ENCODE measurements at places on chromosomes 2 and 18.

GRCh38 chr18:25392192-25392591 is 40.2 kb upstream of the ZNF521 start:
- DNase-seq: no peak

- DNase-seq: no peak
These were observed 24.9 kb downstream of the TET3 start for GRCh38 chr2:74009577-74009976.

GRCh38 chr2:159753797-159754196 is 41.5 kb downstream of the MARCHF7 start:
- DNase-seq: no peak

DNA sequence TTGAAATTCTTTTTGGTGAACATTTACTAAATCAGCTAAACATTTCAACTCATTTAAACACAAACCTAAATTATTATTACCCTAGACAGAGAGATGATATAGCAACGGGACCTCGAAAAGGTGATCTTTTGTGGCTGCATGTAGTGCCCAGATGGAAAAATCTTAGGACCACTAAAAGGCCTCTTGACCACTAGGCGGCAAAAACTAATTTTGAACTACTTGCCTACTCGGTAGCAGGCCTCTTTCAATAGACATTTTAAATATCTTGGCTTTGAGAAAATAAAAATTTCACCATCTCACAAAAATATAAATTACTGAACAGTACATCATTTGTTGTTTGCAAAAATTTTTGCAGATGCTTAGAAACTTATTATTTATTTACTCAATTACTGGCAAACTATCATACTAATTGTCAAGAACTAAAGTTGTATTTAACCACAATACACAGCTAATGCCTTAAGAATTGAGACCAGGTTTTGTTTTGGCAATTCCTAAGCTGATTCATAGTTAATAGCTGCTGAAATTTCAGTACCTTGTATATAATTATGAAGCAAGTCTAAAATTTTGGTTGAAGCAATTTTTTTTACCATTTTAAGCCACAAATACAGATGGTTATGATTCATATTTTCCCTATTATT is 9.4 kb downstream of the COL3A1 start:
- no peak for DNase-seq

- DNase-seq: no peak
These were observed 124.5 kb downstream of the DCDC2C start for GRCh38 chr2:3827673-3828575.

DNA sequence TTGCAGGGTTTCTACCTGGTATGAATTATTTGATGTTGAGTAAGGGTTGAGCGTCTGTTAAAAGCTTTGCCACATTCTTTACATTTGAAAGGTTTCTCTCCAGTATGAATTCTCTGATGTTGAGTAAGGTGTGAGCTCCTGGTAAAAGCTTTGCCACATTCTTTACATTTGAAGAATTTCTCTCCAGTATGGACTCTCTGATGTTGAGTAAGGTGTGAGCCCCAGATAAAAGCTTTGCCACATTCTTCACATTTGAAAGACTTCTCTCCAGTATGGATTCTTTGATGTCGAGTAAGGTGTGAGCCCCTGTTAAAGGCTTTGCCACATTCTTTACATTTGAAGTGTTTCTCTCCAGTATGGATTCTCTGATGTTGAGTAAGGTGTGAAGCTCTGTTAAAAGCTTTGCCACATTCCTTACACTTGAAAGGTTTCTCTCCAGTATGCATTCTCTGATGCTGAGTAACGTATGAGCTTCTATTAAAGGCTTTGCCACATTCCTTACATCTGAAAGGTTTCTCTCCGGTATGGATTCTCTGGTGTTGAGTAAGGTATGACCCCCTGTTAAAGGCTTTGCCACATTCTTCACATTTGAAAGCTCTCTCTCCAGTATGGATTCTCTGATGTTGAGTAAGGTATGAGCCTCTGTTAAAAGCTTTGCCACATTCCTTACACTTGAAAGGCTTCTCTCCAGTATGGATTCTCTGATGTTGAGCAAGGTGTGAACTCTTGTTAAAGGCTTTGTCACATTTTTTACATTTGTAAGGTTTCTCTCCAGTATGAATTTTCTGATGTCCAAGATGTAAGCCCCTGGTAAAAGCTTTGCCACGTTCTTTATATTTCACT is 27.1 kb downstream of the ZNF519 start:
- no peak for DNase-seq

DNA sequence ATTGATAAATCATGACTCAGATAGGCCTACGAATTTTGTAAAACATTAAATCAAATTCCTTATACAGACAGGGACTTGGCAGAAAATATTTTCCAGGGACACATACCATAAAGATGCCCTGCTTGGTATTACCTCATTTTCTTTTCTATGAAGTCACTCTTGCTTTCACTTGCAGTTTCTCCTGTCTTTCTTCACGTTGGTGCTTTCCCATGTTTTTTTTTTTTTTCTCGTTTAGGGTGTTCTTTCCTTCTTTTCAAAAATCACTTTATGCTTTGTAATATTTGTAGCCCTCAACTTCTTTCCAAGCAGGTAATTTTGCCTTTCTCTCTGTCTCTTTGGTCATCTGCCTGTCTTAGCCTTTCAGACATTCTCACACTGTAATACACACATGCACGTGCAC is 40.7 kb downstream of the CDC42EP3 start:
- no peak for DNase-seq

- DNase-seq: no peak
These were observed 80.4 kb upstream of the RND3 start for GRCh38 chr2:150567771-150568301.

Measured in CD4-positive, alpha-beta T cell treated with Interleukin-15 for 1 hour (primary cell).